ENCODE measurements at places on chromosomes 5 and 9. TPM values are rescaled to one million over a fixed set of nuclear protein-coding genes. Genes with fewer than 3 reads are reported as not detected.

GRCh38 chr5:138465261-138466124, at the start of gene EGR1:
Gene EGR1 (plus strand): TSS chr5:138465479. CDS start chr5:138465762, 283 bp downstream.
- no peaks in the 10 kb centered on the region for H3K27me3 ChIP-seq
- peaks cover 5% of the 10 kb centered on the region for H3K4me1 ChIP-seq
- no peaks in the 10 kb centered on the region for H3K36me3 ChIP-seq
- peak; percentile 61 for DNase-seq

GRCh38 chr9:110464321-110464720, 115.2 kb downstream of the SVEP1 start:
- no peaks in the 10 kb centered on the region for H3K27me3 ChIP-seq
- no peak overlapping the region for H3K27ac ChIP-seq
- H3K4me1 ChIP-seq: no peaks in the 10 kb centered on the region

The CCNI2 gene
- 0.49 TPM for total RNA-seq

GRCh38 chr5:28729067-28729466, 1690.7 kb upstream of the CDH9 start:
- H3K4me1 ChIP-seq: no peaks in the 10 kb centered on the region
- no peak for DNase-seq
- H3K27ac ChIP-seq: no peak overlapping the region
- no peaks in the 10 kb centered on the region for H3K27me3 ChIP-seq

Measured in Panc1 (cell line).